ENCODE measurements at places on chromosomes 7 and 10.

DNA sequence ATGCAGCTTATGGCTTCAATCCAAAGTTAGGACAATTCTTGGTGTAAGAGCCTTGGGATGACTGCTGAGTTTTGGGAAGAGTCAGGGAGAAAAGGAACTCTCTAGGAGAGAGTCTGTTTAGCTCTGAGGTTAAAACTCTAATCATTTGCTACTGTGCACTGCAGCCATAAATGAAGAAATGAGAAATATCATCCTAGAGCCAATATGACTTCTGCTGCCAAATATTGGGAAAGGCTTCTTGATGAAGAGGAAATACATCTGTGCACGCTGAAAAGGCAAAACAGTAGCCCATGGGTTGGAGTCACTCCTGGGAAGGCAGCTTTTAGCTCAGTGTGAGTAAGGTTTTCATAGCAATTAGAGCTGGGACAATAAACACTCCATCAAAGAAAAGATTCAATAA lies 308.8 kb downstream of the SFMBT2 start:
- no peak for DNase-seq

GRCh38 chr10:85147346-85148250 lies 819.2 kb downstream of the CCSER2 start:
- DNase-seq: no peak

DNA sequence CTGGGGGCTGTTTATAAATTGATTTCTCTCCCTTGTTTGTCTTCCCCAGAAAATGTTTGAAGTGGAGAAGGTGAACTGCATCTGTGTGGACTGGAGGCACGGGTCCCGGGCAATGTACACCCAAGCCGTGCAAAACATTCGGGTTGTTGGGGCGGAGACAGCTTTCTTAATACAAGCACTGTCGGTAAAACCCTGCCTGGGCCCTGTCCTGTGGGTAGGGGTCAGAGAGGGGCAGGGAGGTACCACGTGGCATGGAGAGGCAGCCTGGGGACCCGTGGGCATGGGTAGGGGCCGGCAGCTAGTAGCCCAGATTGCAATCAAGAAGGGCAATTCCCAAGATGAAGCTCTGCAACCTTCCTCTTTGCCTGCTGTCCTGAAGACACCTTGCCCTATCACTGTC lies 6.1 kb downstream of the PNLIPRP2 start:
- no peak for DNase-seq

GRCh38 chr7:14201353-14201752 lies 211.9 kb upstream of the ETV1 start:
- no peak for DNase-seq

- DNase-seq: no peak
Observed at GRCh38 chr10:3825862-3826351, 40.9 kb upstream of the KLF6 start.

DNA sequence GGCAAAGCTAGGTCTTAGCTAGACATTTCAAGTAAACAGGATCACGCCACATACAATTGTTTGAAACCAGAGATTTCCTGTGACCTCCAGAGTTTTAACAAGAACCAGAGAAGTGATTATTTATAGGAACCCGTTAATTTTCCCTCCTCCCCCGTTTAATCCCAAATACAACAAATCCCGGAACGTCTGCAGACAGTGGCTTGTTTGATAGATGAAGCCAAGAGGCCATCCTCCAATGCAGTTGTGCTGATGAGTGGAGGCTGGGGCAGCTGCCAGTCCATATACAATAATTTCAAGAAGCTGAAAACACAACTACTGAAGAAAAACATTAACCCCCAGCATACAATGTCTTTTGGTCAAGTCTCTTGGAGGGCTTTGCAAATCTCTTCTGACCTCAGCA lies 971.6 kb upstream of the ZNF722 start:
- no peak for DNase-seq

GRCh38 chr7:6273380-6273837 lies 985 bp upstream of the CYTH3 start:
- DNase-seq: no peak

DNA sequence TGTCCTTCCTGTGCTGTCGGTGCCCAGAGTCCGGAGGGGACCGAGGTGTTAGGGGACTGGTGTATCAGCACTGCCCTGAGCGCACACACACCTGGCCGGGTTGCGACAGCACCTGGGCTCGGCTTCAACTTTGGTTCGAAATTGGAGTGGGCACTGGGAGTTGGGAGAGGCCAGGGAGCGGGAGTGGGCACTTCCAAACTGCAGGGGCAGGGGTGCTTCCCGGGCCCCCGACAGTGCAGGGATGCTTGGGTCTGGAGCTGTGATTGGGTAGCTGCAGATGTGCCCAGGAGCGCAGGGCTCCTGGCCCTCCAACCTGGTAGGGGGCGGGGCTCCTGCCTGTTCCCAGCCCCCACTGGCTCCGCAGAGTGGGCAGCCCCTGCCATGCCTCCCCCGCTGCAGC lies 7.7 kb downstream of the BBS9 start:
- DNase-seq: no peak

GRCh38 chr10:92131275-92131820 lies 159.5 kb downstream of the CPEB3 start:
- no peak for DNase-seq

DNA sequence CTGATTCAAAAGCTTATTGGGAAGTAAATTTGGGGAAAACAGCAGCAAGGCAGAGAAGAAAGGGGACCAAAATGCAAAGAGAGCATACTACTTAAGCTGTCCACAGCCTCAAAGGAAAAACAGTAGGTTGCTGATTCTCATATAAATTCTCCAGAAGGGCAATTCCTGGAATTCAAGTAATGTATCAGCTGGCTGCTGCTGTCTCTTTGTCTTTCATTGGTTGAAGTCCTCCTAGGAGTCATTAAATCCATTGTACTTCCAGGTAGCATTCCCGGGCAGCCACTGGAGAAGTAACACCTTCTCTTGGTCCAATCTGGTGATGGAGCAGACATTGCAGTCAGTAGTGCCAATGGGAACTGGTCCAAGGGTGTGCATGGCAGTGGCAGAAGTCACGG lies 22.7 kb downstream of the BET1 start:
- no peak for DNase-seq

DNA sequence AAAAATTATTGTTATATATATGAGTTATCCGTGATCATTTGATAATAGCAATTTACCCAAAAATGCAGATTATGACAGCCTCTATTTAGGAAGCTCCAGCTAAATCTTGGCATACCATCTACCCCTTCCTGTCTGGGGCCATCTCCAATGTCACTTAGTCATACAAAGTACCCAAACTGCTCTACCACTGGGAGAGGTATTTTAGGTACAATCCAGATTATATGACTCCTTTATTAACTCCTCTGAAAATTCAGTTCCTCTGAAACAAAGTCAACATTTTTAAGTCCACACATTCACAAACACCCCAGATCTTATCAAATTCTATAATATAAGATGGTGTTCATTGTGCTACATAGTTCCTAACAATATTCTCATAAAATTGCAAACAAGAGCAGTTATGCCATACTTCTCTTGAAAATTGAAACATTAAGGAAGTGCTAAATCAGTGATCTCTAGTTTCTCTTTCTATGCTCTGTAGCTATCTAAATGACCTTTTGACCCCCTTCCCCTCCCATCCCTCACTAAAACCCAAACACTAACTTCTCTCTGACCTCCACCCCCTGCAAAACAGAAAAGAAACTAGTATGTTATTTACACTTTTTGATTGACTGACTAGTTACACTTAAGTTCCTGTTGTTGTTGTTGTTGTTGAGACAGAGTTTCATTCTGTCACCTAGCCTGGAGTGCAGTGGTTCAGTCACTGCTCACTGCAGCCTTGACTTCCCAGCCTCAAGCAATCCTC lies 16.4 kb downstream of the HOXA1 start:
- no peak for DNase-seq

DNA sequence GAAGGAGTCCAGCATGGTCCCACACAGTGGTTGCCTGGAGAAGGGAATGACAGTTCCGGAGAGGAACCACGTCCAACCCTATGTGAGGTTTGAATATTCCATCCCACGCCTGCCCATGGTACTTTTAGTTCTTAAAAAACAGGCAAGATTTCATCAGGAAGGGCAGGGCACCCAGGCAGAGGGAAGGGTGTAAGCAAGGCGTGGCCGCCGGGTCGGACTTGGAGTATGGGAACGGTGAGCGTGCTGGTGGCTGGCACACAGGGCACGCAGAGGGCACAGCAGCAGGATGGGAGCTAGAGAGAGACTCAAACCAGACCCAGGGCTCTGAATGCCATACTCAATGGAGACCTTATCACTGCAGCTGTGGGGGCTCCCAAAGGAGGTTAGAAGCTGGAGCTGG lies 34.3 kb downstream of the FAM53B start:
- DNase-seq: no peak

DNA sequence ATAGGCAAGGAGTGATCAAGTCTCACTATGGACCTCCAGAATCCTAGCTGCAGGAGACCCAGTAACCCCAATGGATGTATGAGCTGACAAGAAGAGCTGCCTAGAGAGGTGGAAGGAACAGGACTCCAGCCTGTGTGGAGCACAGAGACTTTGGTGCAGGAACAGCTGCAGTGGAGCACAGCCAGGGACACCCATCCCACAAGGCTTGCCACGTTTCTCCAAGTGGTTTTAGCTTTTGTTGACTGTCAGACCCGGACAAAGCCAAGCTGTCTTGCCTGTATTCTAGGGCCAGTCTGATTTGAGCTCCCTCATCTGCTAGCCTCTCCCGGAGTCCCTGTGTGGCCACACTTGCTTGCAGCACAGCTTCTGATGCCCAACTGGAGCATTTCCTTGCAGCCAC lies 224.7 kb downstream of the CHRM2 start:
- no peak for DNase-seq

DNA sequence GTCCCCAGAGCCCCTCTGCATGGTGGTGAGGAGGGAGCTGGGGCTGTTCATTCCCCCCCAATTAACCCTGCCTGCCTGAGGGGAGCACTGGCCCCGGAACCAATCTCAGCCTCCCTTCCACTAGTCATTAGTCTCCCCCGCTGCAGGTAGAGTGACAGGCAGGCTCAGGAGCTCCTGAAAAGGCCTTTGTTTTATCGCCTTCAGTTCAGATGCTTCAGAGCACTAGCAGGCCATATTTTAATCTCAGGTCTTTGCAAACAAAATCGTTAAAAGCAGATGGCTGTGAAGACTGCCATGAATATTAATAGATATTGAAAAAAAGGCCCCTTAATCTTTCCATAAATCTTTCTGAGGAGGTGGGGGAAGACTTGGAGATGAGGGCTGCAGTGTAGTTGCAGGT lies 250.7 kb downstream of the RPS24 start:
- DNase-seq: no peak

GRCh38 chr7:158329686-158330085 lies 257.9 kb downstream of the PTPRN2 start:
- no peak for DNase-seq

- DNase-seq: no peak
Observed at GRCh38 chr10:125118011-125118611, 42.3 kb downstream of the CTBP2 start.

GRCh38 chr10:17226891-17227303 lies 1.1 kb upstream of the VIM start:
- DNase-seq: no peak

DNA sequence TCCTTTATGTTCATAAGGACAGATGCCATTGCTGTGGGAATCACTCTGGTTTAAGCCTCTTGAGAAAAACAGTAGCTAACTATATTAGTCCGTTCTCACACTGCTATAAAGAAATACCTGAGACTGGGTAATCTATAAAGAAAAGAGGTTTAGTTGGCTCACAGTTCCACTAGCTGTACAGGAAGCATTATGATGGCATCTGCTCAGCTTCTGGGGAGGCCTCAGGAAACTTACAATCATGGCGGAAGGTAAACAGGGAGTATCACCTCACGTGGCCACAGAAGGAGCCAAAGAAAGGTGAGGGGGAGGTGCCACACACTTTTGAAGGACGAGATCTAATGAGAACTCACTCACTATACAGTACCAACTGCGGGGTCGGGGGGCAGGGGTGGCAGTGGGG lies 2.9 kb upstream of the CAV2 start:
- no peak for DNase-seq

DNA sequence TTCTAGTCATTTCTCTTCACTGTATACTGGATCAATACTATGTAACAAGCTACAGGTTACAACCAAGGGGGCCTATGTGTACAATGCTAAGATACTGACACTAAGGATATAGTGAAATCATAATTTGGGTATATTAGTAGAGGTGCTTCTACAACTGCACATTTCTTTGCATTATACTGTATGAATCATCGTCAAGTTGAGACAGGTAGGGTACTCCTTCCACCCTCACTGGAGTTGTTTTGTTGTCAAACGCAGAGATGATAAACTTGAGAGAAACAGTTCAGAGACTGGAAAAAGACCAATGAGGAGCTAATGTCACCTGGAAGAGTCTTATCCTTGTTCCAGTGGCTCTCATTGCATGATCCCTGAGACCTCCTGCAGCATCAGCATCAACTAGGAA lies 208.2 kb upstream of the PRPS1L1 start:
- DNase-seq: no peak

- no peak for DNase-seq
Observed at GRCh38 chr7:131504157-131504899, 52.1 kb downstream of the PODXL start.

- no peak for DNase-seq
Observed at GRCh38 chr10:122647383-122647968, 52.2 kb downstream of the C10orf120 start.

- DNase-seq: peak; percentile 5
Observed at GRCh38 chr10:51074238-51075028, at the start of gene PRKG1. Gene PRKG1 (plus strand): TSS chr10:51074487.

DNA sequence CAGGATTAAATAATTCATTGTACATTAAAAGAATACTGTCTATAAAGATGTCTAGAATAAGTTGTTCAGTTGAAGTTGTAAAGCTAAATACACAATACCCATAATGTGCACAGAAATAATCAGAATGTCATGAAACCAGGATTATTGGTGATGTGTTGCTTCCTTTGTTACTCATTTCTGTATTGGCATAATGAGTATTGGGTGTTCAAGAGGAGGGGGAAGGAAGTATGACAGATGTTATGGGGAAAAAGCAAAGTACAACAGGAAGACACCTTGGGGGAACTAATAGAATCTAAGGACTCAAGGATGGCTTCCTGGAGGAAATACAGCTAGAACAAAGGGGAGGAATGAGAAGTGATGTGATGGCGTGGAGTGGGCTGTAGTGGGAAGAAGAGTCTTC lies 15.0 kb downstream of the ANKRD1 start:
- no peak for DNase-seq

DNA sequence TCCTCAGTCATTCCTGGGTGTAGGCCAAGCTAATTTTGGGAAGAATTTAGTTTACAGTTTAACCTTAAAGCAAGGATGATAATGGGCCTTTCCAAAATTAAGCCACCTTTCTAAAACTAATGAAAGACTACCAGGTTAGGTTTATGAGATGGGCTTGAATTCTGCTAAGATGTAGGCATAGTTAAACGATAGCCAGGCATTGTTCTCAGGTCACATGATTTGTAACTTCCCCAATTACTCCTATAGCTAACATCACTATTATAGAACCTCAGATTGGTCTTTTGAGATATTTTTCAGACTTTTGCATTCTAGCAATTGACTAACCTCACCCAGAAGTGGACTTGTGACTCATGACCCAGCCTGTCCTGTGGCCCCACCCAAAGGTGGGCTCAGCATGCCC lies 7.0 kb upstream of the NUB1 start:
- DNase-seq: no peak

GRCh38 chr10:112382515-112383235 lies 8.8 kb downstream of the ACSL5 start:
- DNase-seq: no peak

- no peak for DNase-seq
Observed at GRCh38 chr10:46240684-46241565, 45.9 kb upstream of the ANTXRL start.

GRCh38 chr7:40483630-40484029 lies 348.8 kb downstream of the SUGCT start:
- no peak for DNase-seq

Data from germinal center (tissue), 1 donor.